ENCODE measurements at places on chromosomes 7 and 10.

DNA sequence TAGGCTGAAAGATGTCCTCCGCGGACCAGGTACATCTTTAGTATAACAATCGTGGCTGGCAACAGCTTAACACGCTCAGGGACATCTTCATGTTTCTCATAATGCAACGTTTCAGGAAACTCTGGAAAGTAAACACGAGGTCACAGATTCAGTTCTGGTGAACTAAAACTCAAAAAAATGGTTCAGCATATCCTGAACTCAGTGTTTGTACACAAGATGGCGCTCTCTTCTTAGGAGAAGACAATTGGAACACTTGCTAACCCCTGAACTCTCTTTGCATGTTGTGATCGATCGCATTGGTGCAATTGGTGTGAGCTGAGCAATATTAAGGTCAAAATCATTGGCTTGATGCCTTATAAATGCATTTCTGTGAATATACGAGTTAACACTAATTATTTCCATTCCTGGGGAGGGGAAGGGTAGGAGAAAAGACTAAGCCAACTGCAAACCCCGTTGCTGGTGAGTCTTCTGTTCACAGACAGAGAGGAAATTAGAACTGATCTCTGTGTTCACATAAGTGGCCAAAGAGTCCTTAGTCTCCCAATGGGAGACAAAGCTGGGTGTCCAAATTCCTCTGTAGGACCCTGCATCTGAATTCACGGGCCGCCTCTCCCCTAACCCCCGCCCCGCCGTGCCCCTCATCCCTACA is 52.6 kb upstream of the FAM180A start:
- DNase-seq = no peak

- no peak for DNase-seq
Observed at GRCh38 chr7:130989101-130989795, 255.2 kb upstream of the KLF14 start.

DNA sequence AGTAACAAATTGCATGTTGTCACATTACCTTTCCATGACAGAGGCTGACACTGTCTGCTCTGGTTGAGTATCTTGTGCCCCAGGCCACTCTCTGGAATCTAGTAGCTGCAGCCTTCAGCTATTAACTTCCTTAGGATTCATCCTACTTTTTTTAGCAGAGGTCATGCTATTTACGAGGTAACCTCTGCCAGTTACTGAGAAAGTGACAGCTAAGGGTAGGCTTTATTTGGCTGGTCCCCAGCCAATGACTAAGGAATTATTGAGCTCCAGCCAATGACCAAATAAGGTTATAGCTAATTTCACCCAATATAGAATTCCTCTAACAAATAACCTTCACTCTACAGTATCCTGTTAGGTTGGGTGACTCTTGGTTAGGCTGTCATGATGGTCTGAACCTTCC is 1361.7 kb downstream of the XPNPEP1 start:
- DNase-seq = no peak

DNA sequence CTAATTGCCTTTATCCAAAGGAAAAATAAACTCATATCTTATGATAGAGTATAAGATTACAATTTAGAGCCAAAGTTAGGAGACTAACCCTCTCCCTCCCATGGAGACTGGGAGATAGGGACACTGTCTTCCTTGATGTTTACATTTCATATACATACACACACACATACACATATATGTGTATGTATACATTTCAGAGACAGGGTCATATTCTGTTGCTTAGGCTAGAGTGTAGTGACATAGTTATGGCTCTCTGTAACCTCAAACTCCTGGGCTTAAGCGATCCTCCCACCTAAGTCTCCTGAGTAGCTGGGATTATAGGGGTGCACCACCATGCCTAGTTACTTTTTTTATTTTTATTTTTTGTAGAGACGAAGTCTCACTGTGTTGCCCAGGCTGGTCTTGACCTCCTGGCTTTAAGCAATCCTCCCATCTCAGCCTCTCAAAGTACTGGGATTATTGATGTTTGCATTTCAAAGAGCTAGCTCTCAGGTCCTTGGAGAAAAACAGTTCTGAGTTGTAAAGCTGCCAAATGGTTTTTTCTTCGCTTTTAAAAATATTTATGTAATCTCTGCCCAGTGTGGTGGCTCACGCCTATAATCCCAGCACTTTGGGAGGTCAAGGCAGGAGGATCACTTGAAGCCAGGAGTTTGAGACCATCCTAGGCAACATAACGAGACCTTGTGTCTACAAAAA is 8.1 kb upstream of the REPIN1 start:
- DNase-seq = no peak

DNA sequence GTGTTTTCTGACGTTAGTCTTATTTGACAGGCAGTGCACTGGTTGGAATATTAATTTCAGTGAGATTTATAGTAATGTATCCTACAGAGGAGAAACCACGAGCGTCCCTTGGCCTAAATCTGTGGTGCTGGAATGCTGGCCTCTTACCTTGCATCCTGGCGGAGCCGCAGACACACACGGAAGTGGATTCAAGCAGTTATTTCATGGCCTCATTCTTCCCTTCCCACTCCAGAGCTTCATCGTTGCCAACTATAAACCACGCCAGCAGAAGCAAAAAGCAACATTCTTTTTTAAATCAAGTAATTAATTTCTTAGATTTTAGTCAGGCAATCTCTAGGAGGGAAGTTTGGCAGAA is 13.1 kb downstream of the WIPI2 start:
- DNase-seq = no peak

- no peak for DNase-seq
Observed at GRCh38 chr7:55305135-55305534, 60.0 kb upstream of the LANCL2 start.

- no peak for DNase-seq
Observed at GRCh38 chr10:122637376-122637775, 62.3 kb downstream of the C10orf120 start.

DNA sequence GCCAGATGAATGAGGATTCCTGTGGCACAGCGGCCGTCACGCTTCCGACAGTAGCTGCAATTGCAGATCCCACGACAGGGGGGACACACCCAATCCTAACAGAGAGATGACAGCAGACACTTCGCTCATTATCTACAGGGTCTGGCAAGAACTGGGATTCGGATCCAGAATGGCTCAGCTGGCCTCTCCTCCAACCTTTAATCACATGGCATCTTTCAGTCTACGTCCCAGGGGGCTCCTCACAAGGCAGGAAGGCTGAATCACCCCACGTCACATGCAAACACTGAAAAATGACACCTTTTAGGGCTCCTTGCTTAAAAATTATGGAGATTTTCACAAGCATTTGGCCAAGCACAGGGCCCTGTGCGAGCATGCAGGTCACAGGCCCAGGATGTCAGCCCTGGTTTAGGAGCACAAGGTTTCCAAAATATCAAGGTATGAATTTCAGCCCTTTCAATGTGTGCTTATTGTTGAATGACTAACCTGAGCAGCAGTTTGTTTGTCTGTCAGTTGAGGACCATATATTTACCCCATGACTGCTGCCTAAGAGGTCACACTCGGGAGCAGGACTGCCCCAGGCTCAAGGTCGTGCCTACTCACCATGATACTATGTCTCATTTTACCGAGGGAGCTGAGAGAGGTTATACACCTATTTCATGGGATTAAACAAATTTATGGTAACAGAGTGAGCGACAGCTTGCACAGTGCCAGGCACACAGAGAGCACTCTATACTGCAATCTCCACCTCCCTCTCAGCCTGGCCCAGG is 42.5 kb downstream of the CDCA7L start:
- DNase-seq = no peak

GRCh38 chr7:18529239-18529638 is 33.7 kb downstream of the HDAC9 start:
- no peak for DNase-seq

DNA sequence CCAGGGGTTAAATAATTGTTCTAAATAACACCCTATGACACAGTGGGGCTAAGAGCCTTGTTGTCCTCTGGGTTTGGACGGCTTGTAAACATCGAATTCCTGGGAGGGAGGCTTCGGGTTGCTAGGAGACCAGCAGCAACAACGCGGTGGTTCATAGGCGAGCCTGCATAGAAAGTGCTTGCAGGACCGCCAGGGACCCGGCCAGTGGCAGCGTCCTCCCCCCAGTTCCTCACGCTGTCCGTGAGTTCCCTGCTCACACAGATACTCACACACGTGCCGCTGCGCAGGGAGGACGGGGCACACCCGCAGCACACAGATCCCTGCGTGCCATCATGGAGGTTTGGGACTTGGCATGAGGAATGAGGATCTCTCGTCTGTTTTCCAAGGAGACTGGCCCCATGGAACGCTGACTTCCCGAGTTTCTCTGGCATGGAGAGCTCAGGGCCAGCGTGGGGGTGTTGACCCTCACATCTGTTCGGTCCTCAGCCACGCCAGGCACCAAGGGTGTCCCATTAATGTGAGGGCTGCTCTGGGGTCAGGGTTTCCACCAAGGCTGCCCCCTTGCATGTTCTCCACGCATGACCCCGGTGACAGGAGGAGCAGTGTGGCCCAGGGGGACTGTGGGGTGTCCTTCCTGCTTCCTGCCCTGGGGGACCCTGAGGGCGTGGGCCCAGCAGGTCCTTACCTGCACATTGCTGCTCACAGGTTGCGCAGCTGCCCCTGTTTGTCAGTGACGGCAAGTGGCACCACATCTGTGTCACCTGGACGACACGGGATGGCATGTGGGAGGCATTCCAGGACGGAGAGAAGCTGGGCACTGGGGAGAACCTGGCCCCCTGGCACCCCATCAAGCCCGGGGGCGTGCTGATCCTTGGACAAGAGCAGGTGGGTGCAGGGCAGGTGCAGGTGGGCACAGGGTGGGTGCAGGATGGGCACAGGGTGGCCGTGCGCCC is 9.7 kb downstream of the NPTX2 start:
- no peak for DNase-seq

DNA sequence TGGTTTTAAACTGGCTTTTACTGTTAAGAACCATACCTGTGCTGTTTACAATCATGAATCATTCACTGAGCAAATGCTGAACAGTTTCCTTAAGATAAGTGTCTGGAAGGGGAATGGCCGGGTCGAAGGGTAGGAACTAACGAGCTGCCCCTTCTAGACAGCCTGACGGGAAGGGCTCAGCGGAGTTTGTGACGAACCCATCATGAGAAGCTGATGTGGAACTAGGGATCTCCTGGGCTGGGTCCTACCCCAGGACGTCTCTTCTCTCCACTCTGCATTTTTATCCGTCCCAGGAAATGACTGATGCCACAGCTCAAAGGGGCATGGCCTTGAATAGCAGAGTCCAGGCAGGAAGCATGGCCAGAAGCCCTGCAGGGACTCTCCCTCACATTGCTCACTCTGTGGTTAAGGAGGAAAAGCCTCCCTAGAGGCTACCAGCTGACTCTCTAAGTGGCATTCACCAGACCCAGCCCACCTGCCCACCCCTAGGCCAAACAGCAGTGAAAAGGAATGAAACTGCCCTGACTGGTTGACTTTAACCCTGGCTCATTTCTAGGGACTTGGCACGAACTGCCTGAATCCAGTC is 112.0 kb downstream of the PFKFB3 start:
- no peak for DNase-seq

DNA sequence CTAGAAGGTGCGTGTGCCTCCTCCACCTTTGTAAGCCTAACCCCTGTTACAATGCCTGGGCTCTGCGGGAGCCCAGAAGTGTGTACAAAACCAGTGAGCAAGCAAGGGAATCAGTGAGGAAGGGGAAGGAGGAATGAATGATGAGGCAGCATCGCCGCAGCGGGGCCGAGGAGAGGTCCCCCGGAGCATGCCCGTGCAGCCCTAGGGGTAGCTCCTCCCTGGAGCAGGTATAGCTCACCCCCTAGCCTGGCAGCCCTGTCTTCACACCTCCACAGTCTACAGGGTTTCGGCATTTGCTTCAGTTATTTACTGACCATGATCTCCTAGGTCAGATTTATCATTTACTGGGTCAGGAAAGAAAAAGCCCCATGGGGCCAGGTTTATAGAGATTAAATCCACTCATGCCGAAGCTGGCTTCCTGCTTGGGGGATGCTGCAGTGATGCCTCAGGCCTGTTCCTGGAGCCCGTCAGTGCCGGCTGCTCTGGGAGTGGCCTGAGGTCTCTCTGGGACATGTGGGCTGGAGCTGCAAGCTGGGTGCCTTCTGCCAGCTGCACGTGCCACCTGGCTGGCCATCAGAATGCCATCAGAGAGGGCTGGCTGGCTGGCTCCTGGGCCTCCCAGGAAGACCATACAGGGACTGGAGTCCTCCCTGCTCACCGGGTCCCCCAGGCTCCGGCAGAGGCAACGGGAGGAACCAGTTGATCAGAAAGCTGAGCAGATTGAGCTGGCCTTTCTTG is 138.9 kb downstream of the GRK5 start:
- no peak for DNase-seq

- no peak for DNase-seq
Observed at GRCh38 chr7:78587443-78588044, 789.0 kb downstream of the PHTF2 start.

- DNase-seq = no peak
Observed at GRCh38 chr10:59622320-59623132, 87.1 kb downstream of the SLC16A9 start.

DNA sequence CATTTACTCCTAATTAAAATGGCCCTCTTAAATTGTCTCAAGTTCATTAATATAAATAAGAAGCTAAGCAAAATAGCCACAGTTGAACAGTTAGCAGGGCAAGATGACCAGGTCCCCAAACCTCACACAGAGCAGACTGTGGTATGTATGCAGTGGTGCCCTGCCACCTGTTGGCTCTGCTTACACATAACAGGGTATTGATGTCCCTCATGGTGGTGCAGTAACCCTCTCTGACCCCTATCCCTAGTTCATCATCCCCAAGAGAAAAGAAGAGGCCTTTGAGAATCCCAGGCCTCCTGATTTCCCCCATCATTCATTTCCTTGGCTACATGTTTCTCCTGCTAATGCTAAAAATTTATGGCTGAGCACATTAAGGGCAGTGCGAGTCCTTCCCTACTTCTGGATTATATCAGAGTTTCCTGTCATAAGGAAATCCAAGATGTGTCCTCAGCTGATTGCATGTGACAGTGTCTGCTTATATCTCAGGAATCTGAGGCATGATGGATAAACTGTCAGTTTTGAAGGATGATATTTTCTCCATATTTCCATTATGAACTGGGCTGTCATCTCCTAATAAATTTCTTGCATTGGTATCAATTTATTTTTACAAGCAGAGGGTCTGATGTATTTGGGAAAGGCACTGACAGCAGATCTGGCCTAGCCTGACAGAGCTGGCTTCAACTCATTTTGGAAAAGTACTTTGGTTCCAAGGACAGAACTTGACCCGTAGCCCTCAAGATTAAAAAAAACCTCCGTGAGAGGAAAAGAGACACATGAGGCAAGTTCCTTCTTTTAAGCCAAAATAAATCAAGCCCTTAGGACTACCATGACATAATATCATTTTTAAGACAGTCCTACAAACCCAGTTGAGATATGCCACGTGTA is 880.6 kb downstream of the LRMDA start:
- DNase-seq = no peak

GRCh38 chr7:1106793-1107421 is 19.0 kb downstream of the GPER1 start:
- no peak for DNase-seq
